ENCODE measurements at places on chromosomes 12 and 14. TPM values are rescaled to one million over a fixed set of nuclear protein-coding genes. Genes with fewer than 3 reads are reported as not detected.

The PSMA6 gene
- 206 TPM for total RNA-seq

The PKP2 gene
- 18.2 TPM for total RNA-seq

The PA2G4 gene
- 282 TPM for total RNA-seq

The CPM gene
- total RNA-seq: not detected

The RAB5B gene
- 52.4 TPM for total RNA-seq

The SLC6A13 gene
- total RNA-seq: not detected

The LTBR gene
- 2.5 TPM for total RNA-seq

The VWF gene
- total RNA-seq: 1.6 TPM

The KRT85 gene
- not detected for total RNA-seq

The FSCB gene
- total RNA-seq: not detected

The NRIP2 gene
- total RNA-seq: not detected

The HOXC12 gene
- not detected for total RNA-seq

The BCL2L14 gene
- 0.33 TPM for total RNA-seq

The NGB gene
- not detected for total RNA-seq

The RPL10L gene
- total RNA-seq: not detected

The ATG101 gene
- 67.3 TPM for total RNA-seq

The SPSB2 gene
- 29.4 TPM for total RNA-seq

The ARHGAP9 gene
- total RNA-seq: 6.3 TPM

The IRAK4 gene
- total RNA-seq: 4.5 TPM

The NRXN3 gene
- 0.89 TPM for total RNA-seq

The PTGDR gene
- total RNA-seq: not detected

The SAMD15 gene
- total RNA-seq: 0.48 TPM

The TBX3 gene
- 0.30 TPM for total RNA-seq

The CLEC9A gene
- not detected for total RNA-seq

The PMEL gene
- 28.4 TPM for total RNA-seq

The RTL1 gene
- total RNA-seq: not detected
